ENCODE measurements at places on chromosomes 16 and 17. TPM values are rescaled to one million over a fixed set of nuclear protein-coding genes. Genes with fewer than 3 reads are reported as not detected.

CCL16 gene
- total RNA-seq: not detected

STH gene
- not detected for total RNA-seq

ASGR1 gene
- total RNA-seq: 1.4 TPM

ADAD2 gene
- not detected for total RNA-seq

GPRC5C gene
- total RNA-seq: 51.5 TPM

CTRB2 gene
- total RNA-seq: not detected

KRTAP4-2 gene
- not detected for total RNA-seq

TBX2 gene
- total RNA-seq: 3.7 TPM

CES3 gene
- total RNA-seq: 2.5 TPM

DRC3 gene
- total RNA-seq: 1.4 TPM

SOX9 gene
- total RNA-seq: 6.6 TPM

ACE gene
- total RNA-seq: 1.7 TPM

SKAP1 gene
- not detected for total RNA-seq

WNK4 gene
- total RNA-seq: 1.1 TPM

SLFN13 gene
- total RNA-seq: 4.2 TPM

SLC35G6 gene
- total RNA-seq: not detected

SMARCD2 gene
- total RNA-seq: 50.2 TPM

YPEL3 gene
- total RNA-seq: 8.8 TPM

RTN4RL1 gene
- total RNA-seq: 11.2 TPM

CX3CL1 gene
- total RNA-seq: 0.08 TPM

RGS9 gene
- 7.2 TPM for total RNA-seq

SLC47A2 gene
- 0.03 TPM for total RNA-seq

ACLY gene
- 289 TPM for total RNA-seq

SCO1 gene
- total RNA-seq: 58.4 TPM

PDILT gene
- total RNA-seq: not detected

SDF2 gene
- total RNA-seq: 80.3 TPM

BAHCC1 gene
- total RNA-seq: 10.2 TPM

DVL2 gene
- total RNA-seq: 31.8 TPM

ZFHX3 gene
- total RNA-seq: 9.2 TPM

ANKFN1 gene
- total RNA-seq: not detected

RNF222 gene
- not detected for total RNA-seq

KCNJ12 gene
- 1.6 TPM for total RNA-seq

GPR142 gene
- not detected for total RNA-seq

HS3ST2 gene
- total RNA-seq: not detected

GRAP gene
- 0.20 TPM for total RNA-seq

OR3A3 gene
- total RNA-seq: not detected

CACNG5 gene
- not detected for total RNA-seq

UBE2G1 gene
- total RNA-seq: 93.7 TPM

PRAC2 gene
- total RNA-seq: not detected

DHX58 gene
- total RNA-seq: 0.23 TPM

IGFALS gene
- not detected for total RNA-seq

OR1A1 gene
- not detected for total RNA-seq

Data from A549 treated with GW870086 at 1 μM for 4 hours (cell line).